ENCODE measurements at places on chromosomes 1 and 21. TPM values are rescaled to one million over a fixed set of nuclear protein-coding genes. Genes with fewer than 3 reads are reported as not detected.

The PCAT6 gene
- total RNA-seq, result 1.8 TPM

The LDLRAD2 gene
- total RNA-seq, result not detected

The FAM163A gene
- total RNA-seq, result not detected

The PLA2G2F gene
- not detected for total RNA-seq

The PAFAH2 gene
- total RNA-seq, result 10.7 TPM

The GCSAML gene
- total RNA-seq, result not detected

The NADK gene
- total RNA-seq, result 62.2 TPM

The OR2M3 gene
- not detected for total RNA-seq

The ATP1A4 gene
- not detected for total RNA-seq

The FAM72B gene
- total RNA-seq, result 15.3 TPM

The ADAM30 gene
- not detected for total RNA-seq

The CFH gene
- total RNA-seq, result 1.7 TPM

The MFAP2 gene
- total RNA-seq, result not detected

The ADSS2 gene
- total RNA-seq, result 49.7 TPM

The KCND3 gene
- not detected for total RNA-seq

The GPR61 gene
- 0.50 TPM for total RNA-seq

The MX2 gene
- total RNA-seq, result 52.9 TPM

The NR5A2 gene
- total RNA-seq, result not detected

The CFHR2 gene
- total RNA-seq, result not detected

The IVL gene
- total RNA-seq, result not detected

The C1orf210 gene
- total RNA-seq, result not detected

The CD52 gene
- total RNA-seq, result 1,791 TPM

The CRYBG2 gene
- total RNA-seq, result 1.4 TPM

The OR14K1 gene
- total RNA-seq, result not detected

The E2F2 gene
- total RNA-seq, result 53.4 TPM

The HES2 gene
- 0.12 TPM for total RNA-seq

The RIPPLY3 gene
- not detected for total RNA-seq

The RGS1 gene
- 20.2 TPM for total RNA-seq

The WNT3A gene
- total RNA-seq, result not detected

The KIF21B gene
- total RNA-seq, result 109 TPM

Measured in activated naive CD4-positive, alpha-beta T cell treated with anti-CD3 and anti-CD28 coated beads, Interleukin-2, amount 10 ng/mL, durations not matched to agents 5 hours and 36 hours (primary cell).